ENCODE measurements at places on chromosomes 2 and 18.

GRCh38 chr2:45009928-45010701 is 863 bp upstream of the SIX2 start:
- no peak for DNase-seq

DNA sequence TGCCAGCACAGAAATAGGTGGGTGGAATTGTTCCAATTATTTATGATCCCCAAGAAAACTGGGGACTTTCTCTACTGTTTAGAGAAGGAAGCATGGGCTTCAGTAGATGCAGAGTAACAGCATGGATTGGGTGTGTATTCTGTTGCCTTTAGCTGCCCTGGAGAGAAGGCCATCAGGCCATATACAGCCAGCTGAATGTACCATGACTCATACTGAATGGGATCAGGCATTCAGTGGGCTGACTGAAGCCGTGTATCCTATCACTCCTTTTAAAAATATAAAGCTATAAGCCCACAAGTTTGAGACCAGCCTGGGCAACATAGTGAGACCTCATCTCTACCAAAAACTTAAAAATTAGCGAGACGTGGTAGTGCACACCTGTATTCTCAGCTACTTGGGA is 16.7 kb upstream of the PLEKHM3 start:
- no peak for DNase-seq

GRCh38 chr2:51084750-51085149 is 52.8 kb upstream of the NRXN1 start:
- no peak for DNase-seq

DNA sequence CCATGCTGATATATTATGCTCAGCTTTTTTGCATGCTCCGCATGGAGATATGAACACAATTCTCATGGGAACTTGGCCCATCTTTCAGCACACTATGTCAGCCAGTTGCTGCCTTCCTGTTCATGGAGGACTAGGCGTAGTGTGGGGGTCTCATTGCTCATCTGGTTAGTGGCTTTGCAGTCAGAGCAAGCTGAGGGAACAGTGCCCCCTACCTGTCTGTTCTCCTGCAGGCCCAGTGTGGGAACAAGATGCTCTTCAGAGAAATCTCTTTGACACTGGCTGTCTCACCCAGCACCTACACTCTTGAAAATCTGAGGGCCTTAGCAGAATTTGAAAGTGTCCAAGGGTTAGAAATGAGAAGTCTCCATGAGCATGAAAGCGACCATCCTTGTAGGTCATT is 47.1 kb downstream of the SPTBN1 start:
- DNase-seq = no peak

- no peak for DNase-seq
These were observed 184.8 kb upstream of the SP5 start for GRCh38 chr2:170530284-170530745.

- no peak for DNase-seq
These were observed 59.7 kb downstream of the WDSUB1 start for GRCh38 chr2:159226608-159227385.

DNA sequence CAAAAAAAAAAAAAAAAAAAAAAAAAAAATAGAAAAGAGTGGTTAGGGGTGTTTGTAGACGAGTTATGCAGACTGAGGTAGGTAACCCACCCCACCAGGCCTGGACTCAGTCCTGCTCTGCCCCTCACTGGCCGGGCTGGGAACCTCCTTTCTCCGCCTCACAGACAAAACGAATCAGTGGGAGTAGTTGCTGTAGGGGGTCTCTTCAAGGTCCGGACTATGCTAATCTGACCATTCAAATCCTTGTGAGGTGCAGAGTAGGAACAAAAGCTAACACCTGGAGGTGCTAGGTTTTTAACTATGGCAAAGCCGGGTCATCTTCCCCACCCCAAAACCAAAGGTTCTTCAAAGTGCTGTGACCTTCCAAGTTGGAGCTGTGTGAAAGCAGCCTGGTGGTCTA is 223.7 kb downstream of the SLC4A3 start:
- DNase-seq = no peak

DNA sequence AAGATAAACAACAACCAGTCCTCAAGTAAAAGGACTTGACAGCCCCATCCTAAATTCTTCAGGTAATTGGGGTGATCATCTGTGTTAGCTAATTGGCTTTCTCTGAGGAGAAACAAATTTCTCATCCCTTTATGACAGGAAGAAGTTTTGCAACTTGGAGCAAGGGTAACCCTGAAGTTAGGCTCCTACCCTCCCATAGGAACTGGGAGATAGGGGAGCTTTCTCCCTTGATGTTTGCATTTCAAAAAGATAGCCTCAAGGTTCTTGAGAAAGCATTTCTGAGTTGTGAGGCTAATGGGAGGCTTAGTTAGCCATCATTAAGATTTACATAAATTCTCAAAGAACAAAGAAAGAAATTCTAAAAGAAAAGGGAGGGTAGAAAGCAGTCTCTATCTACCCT is 95.4 kb downstream of the MAP2 start:
- DNase-seq = no peak

GRCh38 chr18:52844323-52844722 is 504.3 kb downstream of the DCC start:
- no peak for DNase-seq

GRCh38 chr2:43233218-43234212 is 7.1 kb upstream of the ZFP36L2 start:
- no peak for DNase-seq

DNA sequence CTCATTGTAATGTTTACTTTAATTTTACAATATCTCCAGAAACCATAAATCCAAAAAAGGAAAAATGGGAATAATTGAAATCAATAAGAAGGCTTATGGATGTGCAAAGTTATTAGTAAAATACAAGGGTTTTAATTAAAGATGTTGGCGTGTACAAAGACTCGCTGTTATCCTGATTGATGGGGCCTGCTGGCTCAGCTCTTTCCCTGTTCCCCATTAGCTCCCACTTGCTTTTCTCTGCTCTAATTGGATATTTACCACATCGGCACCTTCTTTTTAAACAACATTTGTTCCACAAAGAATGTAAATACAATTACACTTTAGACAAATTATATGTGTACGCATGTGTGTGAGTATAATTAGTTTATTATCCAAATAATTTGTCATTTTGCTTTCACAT is 796.6 kb downstream of the ERBB4 start:
- no peak for DNase-seq

DNA sequence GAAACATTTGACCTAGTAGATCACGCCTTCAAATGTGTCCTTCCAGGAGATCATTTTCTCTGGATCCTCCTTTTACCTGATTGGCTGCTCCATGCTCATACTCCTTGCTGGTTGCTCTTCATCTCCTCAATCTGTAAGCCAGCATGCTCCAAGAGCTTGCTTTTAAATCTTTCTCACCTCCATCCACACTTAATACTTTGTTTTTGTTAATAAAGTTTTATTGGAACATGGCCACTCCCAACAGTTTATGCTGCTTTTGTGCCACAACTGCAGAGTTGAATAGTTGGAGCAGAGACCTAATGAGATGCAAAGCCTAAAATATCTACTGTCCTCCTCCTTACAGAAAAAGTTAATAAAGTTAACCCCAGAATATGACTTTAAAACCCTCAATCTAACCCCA is 60.0 kb downstream of the KLHL14 start:
- no peak for DNase-seq

GRCh38 chr2:8418721-8419120 is 263.1 kb upstream of the ID2 start:
- DNase-seq = no peak

GRCh38 chr2:217836901-217837491 is 165.8 kb downstream of the TNS1 start:
- no peak for DNase-seq

DNA sequence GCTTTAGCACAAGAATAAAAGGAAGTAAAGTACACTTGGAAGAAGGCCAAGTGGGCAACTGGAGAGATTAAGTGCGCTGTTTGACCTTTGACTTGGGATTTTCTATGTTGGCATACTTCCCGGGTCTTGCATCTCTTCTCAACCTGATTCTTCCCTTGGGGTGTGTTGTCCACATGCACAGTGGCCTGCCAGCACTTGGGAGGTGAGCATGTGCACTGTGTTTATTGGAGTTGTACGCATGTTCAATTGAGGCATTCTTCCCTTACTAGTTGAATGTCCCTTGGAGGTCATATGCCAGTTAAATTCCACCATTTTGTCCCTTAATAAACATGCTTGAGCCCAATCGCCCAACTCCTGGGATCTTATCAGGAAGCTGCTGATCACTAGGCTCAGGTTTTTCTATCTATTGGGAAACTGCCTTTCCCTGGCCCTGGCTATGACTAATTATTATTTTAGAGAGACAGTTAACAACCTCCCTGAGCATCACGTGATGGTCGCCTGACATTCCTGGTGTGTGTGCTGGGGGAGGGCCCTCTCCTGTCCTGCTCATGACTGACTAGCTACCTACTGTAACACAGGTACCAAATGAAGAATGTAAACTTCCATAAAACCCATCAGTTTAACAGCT is 62.5 kb upstream of the RAPGEF4 start:
- no peak for DNase-seq

- no peak for DNase-seq
These were observed 34.2 kb upstream of the YPEL5 start for GRCh38 chr2:30112561-30112960.

DNA sequence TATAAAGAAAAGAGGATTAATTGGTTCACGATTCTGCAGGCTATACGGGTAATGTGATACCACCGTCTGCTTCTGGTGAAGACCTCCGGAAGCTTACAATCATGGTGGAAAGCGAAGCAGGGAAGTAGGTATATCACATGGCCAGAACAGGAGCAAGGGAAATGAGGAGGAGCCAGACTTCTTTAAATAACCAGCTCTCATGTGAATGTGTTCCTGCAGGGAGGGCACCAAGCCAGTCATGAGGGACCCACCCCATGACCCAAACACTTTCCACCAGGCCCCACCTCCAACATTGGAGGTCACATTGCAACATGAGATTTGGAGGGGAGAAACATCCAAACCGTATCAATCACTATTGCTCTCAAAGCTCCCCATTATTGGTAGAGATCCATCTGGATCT is 61.8 kb downstream of the EFEMP1 start:
- DNase-seq = no peak

DNA sequence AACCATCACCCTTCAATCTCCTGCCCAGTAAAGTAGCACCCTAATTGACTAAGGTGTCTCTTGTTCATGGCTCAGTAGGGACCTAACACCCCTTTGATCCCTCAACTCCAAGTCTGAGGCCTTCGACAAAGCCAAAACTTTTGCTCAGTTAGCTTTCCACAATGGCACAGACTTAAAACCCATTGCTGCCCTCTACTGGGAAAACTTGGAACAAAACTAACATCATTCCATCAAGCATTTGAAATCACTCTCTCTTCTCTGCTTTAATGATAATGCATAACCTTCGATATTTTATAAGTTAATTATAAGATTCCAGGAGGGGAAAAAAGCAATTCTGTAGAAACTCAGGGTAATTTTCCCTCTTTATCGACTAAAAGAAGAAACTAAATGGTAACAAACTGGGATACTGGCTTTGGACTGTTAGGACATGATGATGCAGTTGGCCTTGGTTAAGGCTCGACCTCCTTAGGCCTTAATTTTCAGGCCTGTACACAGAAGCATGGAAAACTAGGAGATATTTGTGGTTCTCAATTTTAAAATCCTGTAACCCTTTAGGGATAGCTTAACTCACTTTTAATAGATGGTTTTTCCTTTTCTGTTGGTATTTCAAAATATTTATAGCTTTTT is 127.8 kb downstream of the STK39 start:
- DNase-seq = no peak

GRCh38 chr2:33343387-33343895 is 133.0 kb upstream of the RASGRP3 start:
- DNase-seq = no peak

DNA sequence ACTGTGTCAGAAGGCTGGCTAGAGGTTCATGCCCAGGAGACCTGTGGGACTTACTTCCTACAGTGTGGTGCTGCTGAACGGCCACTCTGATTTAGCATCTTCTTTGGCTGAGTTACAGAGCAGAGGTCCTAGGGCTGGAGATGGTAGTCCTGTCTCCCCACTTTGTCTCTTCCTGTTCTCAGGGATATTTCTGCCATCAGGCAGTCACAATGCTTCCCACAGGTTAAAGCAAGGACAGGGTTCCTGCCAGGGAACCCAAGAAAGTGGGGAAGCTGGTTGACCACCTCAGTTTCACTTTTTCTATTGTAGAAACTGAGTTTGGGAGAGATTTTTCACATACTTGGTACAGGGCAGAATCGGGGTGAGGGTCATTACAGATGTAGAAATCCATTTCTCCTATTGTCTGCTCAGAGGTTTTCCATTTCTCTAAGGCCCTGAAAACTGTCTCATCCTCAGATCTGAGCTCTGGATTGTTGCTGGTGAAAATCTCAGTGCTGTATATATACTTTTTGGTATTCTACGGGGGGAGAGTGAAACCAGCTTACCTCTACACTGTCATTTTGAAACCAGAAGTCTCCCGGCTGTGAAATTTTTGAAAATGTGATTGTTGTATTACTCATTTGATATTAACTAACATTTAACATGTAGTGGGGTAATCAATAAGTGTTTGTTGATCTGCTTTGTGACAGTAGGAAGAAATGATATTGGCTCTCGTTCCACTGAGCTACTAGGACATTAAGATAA is 37.0 kb upstream of the MEP1B start:
- no peak for DNase-seq

GRCh38 chr2:85850451-85850850 is 38.3 kb downstream of the ST3GAL5 start:
- no peak for DNase-seq

DNA sequence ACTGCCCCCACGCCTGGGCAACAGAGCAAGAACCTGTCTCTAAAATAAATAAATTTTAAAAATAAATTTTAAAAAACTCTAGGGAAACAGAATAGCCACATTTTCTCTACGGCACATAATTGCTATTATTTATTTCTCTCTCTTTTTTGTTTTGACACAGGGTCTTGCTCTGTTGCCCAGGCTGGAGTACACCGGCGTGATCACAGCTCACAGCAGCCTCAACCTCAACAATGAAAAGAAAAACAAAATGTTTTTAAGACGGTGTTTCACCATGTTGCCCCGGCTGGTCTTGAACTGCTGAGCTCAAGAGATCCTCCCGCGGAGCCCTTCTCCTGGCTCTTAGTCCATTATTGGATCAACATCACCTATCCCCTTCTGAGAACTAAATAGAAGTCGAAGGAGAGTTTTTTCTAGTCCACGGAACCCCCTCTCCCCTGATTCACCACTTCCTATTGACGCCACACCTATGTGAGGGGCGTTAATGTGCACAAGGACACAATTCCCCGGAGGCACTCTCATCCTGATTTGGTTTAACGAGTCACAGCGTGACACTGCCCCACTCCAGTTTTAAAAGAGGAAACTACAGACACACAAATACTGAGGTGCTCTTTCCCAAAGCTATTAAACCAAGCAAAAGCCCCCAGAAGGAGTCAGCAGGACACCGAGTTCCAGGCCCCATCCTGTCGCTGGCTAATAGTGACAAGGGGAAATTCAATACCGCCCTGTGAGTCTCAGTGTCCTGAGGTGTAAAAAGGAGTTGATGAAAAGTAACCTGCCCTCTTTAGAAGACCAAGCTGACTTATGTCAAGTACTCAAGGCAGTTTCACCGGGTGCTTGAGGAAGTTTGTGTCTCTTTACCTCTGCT is 1.1 kb downstream of the NPC1 start:
- DNase-seq = no peak

GRCh38 chr2:133130548-133131246 is 437.6 kb downstream of the NCKAP5 start:
- DNase-seq = no peak

- DNase-seq = peak; percentile 40
These were observed 125.9 kb downstream of the ACOXL start for GRCh38 chr2:110858135-110858725.
